ENCODE measurements at places on chromosomes 16 and 17.
A peak's percentile ranks its signal among the peaks of the same experiment; 100 is the strongest.

- no peak for DNase-seq
Observed at GRCh38 chr16:24347556-24347955, 91.4 kb downstream of the CACNG3 start.

DNA sequence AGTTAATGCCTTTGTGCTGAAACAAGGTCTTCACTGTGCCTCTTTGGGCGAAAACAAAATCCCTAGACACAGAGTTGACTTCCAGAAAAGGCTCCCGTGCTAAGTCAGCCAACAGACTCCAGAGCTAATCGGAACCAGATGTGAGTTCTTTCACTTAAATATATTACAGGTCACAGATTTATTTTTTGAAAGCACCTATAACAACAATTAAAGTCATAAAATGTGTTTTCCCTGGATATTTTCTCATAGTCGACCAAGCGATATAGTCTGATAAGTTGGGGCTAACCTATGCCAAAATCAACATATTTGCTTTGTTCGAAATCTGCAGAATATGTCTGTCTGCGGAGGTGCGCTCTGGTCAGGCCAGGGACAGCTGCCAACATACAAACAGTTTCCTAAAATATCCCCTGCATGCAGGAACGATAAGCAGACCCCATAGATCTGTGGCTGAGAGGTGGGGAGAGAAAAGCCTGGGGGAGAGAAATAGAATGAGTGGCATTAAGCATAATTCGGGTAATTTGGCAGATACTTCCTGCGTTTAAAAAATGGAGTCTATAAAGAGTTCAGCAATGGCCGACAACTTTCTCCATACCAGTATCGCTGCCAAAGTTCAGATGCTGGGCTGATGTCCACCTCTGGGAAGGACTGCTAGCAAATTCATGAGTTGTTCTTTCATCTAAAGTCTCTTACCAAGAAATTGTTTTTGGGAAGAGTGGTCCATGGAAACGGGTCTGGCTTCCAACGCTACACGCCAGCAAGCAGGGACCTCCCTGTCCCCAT lies 50.8 kb upstream of the MYH10 start:
- DNase-seq: no peak

DNA sequence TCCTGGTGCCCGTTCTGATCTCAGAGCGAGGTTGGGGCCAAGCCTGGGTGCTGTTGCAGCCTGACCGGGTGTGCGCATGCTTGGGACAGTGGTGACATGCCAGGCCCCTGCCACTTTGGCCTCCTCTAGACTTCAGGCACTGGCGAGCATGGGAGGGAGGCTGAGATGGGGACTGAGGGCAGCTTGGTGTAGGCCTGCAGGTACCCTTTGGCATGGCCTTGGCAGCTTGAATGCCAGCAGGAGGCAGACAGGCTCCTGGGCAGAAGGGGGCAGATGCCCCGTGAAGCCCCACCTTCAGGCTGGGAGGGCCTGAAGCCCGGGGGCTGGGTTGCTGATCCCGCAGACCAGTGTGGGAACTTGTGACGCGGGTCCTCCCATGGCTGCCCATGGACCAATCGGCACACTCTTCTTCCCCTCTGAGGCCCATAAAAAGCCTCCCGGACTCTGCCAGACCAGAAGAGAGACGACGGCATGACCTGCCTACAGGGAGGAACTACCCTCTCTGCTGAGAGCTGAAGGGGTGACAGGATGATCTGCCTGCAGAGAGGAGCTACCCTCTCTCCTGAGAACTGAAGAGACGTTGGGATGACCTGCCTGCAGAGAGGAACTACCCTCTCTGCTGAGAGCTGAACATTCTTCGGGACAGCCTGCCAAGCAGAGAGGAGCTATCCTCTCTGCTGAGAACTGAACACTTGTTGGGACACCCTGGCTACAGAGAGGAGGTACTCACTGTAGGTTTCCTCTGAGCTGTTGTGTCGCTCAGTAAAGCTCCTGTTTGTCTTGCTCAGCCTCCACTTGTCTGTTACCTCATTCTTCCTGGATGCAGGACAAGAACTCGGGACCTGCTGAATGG lies 17.5 kb downstream of the RHOT1 start:
- no peak for DNase-seq

GRCh38 chr17:79572136-79572925 lies 38.5 kb downstream of the RBFOX3 start:
- peak; percentile 64 for DNase-seq

GRCh38 chr17:59298521-59298920 lies 32.9 kb upstream of the YPEL2 start:
- DNase-seq: no peak

- DNase-seq: no peak
Observed at GRCh38 chr17:45577571-45578279, 87.2 kb upstream of the PLEKHM1 start.

DNA sequence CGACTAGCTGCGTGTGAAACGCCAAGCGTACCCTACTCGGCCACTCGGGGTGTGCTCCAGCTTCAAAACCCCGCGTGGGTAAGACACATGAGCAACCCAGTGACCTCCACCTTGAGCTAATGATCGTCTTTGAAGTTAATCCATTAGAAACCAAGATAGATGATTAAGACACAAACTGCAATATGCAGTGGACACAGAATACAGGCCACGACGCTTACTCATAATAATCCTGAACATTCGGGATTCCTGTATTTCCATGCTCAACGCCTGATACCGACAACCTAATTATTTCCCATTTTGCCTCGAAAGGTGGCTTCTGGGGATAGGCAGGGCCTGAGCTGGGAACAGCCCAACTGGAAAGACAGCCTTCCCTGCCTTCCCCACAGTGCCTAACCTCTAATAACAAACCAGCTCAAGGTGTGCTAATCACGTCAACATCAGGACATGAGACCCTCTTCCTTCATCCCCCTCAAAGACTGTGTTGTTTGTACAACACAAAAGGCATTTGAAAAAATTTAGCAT lies 504 bp upstream of the COPRS start:
- no peak for DNase-seq

- no peak for DNase-seq
Observed at GRCh38 chr16:79876332-79876730, 275.8 kb upstream of the MAF start.

DNA sequence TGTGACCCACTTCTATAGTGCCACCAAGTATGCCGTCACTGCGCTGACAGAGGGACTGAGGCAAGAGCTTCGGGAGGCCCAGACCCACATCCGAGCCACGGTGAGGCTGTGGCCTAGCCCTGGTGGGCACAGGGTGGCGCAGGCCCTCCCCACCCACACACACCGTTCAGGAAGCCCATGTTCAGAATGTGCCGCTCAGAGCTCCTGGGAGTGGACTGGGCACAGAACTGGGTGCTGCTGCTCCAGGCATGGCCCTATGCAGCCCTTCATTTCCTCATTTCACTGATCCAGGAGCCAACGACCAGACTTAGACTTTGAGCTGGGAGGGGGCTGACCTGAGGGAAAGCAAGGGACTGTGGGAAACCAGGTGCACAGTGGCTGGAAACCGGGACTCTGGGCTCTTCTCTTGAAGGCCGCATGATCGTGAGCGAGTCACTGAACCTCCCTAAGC lies 2.4 kb upstream of the MRM1 start:
- peak; percentile 96 for DNase-seq

DNA sequence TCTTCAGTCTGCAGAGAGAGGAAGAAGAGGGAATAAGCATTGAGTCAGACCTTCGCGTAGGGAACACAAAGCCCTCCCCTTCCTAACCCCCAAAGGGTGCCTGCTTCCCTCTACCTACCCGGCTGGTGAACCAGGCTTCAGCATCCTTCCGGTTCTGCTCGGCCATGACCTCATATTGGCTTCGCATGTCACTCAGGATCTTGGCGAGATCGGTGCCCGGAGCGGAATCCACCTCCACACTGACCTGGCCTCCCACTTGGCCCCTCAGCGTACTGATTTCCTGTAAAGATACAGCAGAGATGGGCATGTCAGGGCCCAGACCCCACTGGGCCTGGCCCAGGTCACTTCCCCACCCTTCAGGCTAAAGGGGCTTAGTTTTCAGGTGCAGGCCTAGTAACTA lies 3.8 kb downstream of the KRT19 start:
- peak; percentile 25 for DNase-seq

- no peak for DNase-seq
Observed at GRCh38 chr17:43932923-43933322, 9.4 kb downstream of the PPY start.

DNA sequence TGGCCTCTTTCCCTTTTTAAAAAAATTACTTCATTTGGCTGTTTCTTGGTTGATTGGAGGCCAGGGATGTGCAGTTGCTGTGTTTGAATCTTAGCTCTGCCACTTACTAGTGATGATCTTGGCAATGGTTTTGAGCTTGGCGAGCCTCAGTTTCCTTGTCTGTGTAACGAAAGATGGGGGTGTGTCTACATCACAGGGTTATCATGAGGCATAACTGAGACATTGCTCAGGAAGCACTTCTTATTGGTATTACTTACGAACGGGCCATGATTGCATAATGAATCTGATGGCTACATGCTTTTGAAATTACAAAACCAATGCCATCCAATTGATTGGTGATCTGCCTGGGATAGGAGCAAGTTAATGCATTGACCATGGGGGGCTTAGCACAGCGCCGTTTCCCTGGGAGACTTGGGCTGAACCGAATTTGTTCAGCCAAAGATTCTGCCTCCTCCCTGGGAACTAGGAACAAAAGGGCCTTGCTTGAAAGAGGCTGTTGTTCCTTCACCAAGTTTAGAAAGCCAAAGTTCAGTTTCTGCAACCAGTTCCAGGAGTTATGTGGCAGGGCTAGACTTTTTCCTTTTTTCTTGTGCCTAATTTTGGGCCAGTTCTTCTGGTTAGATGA lies 21.9 kb downstream of the CMIP start:
- peak; percentile 40 for DNase-seq

- no peak for DNase-seq
Observed at GRCh38 chr17:52202520-52203080, 44.1 kb upstream of the CA10 start.

DNA sequence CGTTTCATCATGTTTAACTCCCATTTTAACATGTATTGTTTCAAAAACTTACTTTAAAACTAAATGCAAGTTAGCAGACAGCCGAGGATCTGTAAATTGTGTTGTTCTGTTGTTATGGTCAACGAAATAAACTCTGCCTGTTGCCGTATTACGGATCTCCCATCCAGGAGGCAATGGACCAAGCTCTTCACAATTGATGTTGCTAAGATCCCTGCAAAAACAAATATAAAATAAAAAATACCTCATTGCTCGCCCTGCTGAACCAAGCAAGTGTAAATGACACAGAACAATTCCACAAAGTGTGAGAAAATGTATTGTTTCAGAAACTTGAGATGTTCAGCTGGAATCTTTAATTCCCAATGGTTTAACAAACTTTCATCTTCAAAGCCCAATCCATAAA lies 65.0 kb downstream of the CEP95 start:
- no peak for DNase-seq

GRCh38 chr17:73343168-73343634 lies 31.4 kb upstream of the CDC42EP4 start:
- DNase-seq: peak; percentile 42

- no peak for DNase-seq
Observed at GRCh38 chr16:86809458-86809955, 231.2 kb downstream of the FOXL1 start.

DNA sequence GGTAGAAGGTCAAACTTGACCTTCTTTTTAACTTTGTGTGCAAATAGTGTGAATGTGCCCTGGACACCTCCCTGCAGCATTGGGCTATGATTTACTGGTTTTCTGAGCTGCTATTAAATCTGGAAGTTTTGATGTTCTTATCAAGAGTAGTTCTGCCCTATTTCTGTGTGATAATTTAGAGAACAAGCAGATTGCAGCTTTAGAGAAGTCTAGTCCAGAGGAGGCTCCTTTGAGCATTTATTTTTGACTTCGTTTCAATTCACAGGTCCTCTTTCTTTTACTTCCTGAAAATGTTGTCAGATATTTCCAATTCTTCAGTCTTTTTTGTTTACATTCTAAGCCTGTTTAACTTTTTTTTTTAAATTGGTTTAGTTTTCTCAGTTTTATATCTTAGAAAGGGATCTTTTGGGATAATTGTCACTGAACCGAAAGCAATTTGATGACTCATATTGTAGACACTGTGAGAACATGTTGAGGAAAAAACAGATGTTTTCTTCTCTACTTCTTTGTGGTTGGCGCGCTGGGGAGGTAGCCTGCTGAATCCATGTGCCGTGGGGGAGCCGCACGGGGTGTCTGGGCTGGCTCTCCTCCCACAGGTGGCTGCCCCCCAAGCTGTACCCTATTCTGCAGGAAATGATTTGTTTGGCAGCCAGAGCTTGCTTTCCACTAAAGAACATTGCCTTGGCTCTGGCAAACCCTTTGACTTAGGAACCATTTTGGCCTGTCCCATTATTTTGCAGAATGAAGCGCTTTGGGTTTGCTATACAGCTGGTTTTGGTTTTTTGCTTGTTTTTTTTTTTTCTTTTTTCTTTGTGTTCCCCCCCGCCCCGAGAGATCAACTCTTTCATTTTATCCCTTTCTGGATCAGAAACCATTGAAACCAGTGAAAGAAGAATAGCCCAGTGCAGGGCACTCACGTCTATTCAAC lies 53.4 kb downstream of the MFSD11 start:
- no peak for DNase-seq

- DNase-seq: no peak
Observed at GRCh38 chr16:24668481-24669061, 60.9 kb upstream of the TNRC6A start.

- no peak for DNase-seq
Observed at GRCh38 chr16:82178352-82178751, 8.3 kb upstream of the MPHOSPH6 start.

DNA sequence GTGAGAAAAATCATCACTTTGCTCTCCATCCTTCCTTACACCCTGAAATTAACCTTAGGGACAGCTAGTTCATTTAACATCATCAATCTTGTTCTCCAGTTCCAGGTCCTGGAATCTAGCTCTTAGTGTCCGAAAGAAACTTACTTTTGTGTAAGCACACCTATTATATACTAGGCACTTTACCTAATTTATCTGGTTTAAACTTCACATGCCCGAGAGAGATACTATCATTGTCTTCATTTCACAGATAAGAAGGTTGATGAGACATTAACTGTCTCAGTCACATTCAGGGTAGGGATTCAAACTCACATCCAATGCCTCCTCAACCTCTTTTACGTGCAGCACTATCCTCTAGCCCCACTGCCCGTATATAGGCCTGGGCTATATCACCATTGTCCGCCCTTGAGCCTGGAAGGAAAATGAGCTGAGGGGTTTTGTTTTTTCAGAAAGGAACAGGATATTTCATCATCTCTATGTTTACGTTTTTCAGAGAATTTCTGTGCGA lies 501 bp upstream of the AP2B1 start:
- DNase-seq: no peak

GRCh38 chr17:20009052-20009301 lies 182 bp upstream of the SPECC1 start:
- no peak for DNase-seq
